ENCODE measurements at places on chromosomes 7 and 10. TPM values are rescaled to one million over a fixed set of nuclear protein-coding genes. Genes with fewer than 3 reads are reported as not detected.
A peak's percentile ranks its signal among the peaks of the same experiment; 100 is the strongest.

DNA sequence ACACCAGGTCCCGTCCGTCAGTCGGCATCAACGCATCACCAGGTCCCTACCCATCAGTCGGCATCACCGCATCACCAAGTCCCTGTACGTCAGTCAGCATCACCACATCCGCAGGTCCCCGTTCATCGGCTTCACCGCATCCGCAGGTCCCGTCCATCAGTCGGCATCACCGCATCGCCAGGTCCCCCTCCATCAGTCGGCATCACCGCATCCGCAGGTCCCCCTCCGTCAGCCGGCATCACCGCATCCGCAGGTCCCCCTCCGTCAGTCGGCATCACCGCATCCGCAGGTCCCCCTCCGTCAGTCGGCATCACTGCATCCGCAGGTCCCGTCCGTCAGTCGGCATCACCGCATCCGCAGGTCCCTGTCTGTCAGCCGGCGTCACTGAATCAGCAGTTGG lies 55.1 kb downstream of the IGF2BP3 start:
- no peaks in the 10 kb centered on the region for H3K27me3 ChIP-seq
- DNase-seq, result no peak
- H3K4me3 ChIP-seq, result no peak overlapping the region
- no peaks in the 10 kb centered on the region for H3K4me1 ChIP-seq

Gene DYNC1I1
- 10.2 TPM for total RNA-seq

DNA sequence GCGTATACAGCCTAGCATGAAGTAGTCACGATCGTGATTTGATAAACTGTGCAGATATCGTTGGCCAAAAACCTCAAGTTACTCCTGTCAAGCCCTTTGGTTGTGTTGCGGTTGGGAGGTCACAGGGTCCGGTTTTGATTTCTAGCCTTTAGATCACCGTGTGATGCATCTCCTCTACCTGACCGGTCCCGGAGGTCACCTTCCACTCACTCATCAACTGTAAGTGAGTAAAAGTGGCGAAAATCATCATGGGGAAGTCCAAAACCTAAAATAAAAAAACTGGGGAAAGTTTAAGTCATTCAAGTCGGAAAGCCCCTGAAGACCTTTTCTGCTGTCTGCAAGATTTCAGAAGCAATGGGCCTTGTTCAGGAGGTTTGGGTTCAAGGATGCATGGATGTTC lies 62.8 kb downstream of the ADARB2 start:
- H3K27ac ChIP-seq, result no peak overlapping the region
- no peak overlapping the region for H3K4me3 ChIP-seq
- H3K4me1 ChIP-seq, result no peaks in the 10 kb centered on the region
- no peaks in the 10 kb centered on the region for H3K27me3 ChIP-seq
- H3K36me3 ChIP-seq, result no peaks in the 10 kb centered on the region

DNA sequence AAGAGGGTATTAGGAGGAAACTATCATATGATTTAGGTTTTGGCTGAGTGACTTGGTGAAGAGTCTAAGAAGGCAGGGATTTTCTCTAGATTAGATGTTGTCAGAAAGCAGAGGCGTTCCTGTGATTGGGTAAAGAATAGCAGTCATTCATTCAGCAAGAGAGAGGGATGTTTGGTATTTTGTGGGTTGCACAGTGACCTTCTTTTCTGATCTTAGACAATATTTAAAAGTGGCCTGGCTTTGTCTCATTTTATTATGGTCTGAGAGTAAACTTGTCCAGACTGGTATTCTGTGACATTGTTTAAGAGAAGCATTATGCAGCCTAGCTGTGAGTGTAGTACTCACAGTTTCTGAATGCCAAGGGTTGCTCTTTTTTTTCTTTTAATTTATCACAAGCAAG lies 18.5 kb downstream of the HYAL4 start:
- no peaks in the 10 kb centered on the region for H3K36me3 ChIP-seq
- no peak for DNase-seq
- peaks cover 13% of the 10 kb centered on the region for H3K4me1 ChIP-seq

DNA sequence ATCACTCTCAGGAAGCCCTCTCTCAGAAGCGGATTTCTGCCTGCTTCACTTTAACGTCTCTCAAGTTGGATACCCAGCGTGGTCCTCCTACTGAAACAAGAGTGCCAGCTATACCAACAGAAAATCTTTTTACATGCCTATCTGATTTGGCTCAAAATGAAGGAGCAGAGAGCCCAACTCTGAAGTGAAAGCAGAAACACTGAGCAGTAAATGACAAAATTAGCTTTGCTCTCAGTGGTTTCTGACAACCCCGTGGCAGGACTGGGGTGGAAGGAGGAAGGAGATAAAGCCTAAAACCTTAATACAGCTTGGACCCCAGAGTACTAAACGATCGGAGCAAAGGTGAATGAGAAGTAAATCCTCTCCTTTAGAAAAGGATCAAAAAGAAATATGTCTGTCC lies 25.1 kb upstream of the GPR37 start:
- no peak overlapping the region for H3K27ac ChIP-seq
- H3K27me3 ChIP-seq, result no peaks in the 10 kb centered on the region
- DNase-seq, result no peak
- no peaks in the 10 kb centered on the region for H3K4me1 ChIP-seq
- H3K4me3 ChIP-seq, result no peak overlapping the region

DNA sequence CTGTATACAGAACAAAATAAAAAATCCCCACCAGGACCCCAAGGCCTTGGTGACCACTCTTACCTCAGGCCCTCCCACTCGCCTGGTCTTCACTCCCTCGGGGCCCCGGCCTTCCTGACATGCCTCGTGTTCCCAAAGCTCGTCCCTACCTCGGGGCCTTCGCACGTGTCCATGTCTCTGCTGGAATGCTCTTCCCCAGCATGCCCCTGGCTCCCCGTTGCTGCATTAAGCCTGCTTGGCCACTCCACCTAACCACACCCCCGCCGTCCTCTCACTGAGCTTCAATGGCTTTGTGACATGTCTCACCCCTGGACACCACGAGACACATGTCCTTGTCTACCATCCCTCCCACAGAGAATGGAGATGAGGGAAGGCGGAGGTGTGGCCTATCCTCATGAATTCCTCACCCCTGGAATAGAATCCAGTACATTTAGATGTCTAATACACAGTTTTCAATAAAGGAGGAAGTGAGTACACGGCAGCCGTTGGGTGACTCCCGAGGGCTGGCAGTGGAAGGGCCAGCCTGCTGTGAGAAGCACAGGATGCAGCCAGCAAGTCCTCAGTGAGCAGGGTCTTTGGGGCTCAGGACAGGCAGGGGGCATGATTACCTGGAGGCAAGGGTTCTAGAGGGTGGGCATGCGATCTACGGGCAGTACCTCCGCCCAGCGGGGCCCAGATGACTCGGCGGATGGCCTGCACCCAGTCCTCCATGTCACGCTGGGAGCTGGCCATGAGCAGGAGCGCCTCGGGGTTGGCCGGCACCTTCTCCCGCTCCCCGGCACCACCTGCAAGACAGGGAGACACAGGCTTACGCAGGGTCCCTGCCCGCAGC lies 125.7 kb downstream of the ARHGAP22 start:
- no peaks in the 10 kb centered on the region for H3K4me1 ChIP-seq
- DNase-seq, result no peak
- no peak overlapping the region for H3K27ac ChIP-seq
- no peak overlapping the region for H3K4me3 ChIP-seq
- H3K36me3 ChIP-seq, result no peaks in the 10 kb centered on the region
- H3K27me3 ChIP-seq, result no peaks in the 10 kb centered on the region

Gene PNLIPRP3
- not detected for total RNA-seq

DNA sequence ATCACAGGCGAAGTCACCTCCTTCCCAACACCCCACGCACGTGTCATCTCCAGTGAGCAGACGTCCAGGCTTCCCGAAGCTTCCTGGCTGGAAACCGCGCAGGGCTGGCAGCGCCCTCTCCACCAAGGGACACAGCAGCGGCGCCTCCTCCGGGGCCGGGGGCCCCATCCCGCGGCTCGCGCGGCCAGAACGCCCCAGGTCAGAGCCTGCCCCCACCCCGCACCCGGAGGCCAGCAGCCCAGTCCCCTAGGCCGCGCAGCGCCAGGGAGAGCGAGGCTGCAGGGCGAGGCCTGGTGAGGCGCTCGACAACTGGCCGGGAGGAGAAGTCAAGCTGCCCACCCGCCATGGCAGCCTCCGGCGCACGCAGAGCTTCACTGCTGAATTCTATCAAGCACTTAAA lies 247.0 kb downstream of the SEMA3D start:
- no peak for DNase-seq
- H3K4me3 ChIP-seq, result no peak overlapping the region
- H3K27ac ChIP-seq, result no peak overlapping the region
- no peaks in the 10 kb centered on the region for H3K4me1 ChIP-seq
- H3K36me3 ChIP-seq, result no peaks in the 10 kb centered on the region

GRCh38 chr10:33139181-33139646 lies 181.2 kb upstream of the ITGB1 start:
- no peaks in the 10 kb centered on the region for H3K27me3 ChIP-seq
- H3K4me1 ChIP-seq, result no peaks in the 10 kb centered on the region
- no peak overlapping the region for H3K4me3 ChIP-seq
- H3K36me3 ChIP-seq, result no peaks in the 10 kb centered on the region
- DNase-seq, result no peak

GRCh38 chr7:49580761-49581160 lies 192.7 kb upstream of the VWC2 start:
- no peaks in the 10 kb centered on the region for H3K36me3 ChIP-seq
- DNase-seq, result no peak
- no peaks in the 10 kb centered on the region for H3K4me1 ChIP-seq

Gene FBXL13
- 0.20 TPM for total RNA-seq

DNA sequence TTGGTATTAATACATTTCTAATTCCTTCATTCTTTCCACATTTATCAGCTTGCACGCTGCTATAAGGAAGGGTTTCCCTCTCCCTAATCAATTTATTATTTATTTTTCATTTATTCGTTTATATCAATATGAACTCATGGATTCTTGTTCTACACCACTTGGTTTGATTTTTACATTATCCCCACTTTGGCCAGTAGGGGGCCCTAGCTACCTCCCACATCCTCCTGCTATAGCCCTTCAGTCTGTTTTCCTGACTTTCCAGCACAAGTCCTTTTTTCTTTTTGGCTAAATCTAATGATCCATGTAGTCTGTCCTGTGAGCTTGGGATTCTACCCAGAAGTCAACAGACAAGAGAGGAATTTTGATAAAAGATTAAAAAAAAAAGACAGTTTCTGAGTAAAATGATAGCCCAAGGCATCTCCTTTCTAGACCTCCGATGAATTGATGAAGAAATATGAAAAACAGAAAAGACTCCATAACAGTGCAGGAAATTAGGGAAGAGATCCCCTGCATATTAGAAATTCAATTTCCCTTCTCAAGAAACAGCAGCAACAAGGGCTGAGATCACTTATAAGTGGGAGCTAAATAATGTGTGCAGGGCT lies 47.7 kb downstream of the LYZL2 start:
- H3K27ac ChIP-seq, result no peak overlapping the region
- DNase-seq, result peak; percentile 28
- H3K27me3 ChIP-seq, result no peaks in the 10 kb centered on the region
- H3K4me1 ChIP-seq, result peaks cover 22% of the 10 kb centered on the region
- H3K36me3 ChIP-seq, result no peaks in the 10 kb centered on the region
- H3K4me3 ChIP-seq, result no peak overlapping the region

DNA sequence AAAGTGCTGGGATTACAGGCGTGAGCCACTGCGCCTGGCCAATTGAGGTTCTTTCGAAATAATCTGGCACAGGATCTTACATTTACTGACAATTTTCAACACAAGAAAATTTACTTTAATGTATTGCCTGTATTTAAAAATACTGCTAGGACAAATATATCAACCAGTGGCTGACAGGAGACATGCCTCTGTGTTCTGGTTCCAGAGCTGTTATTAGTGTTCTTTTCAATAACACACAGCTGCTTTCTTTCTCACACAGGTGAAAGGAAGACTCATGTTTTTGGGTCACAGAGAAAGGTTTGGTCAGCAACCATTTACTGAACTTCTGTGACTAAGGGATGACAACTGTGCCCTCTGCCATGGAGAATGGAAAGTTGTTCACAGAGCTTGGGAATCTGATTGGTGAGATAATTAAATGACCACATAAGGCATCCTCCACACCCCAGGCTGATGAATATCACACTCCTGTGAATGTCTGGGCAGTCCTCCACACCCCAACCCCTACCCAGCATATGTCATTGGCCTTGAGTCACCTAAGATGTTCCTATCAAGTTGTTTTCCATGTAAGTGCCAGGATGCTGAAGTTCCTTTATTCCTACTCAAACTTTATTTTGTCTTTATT lies 180.1 kb downstream of the RAPGEF5 start:
- no peak overlapping the region for H3K27ac ChIP-seq
- H3K36me3 ChIP-seq, result no peaks in the 10 kb centered on the region
- H3K27me3 ChIP-seq, result no peaks in the 10 kb centered on the region
- no peaks in the 10 kb centered on the region for H3K4me1 ChIP-seq
- no peak overlapping the region for H3K4me3 ChIP-seq
